ENCODE measurements at places on chromosomes 11 and 22.

- peak; percentile 47 for DNase-seq
These were observed 41.7 kb downstream of the TBX1 start for GRCh38 chr22:19802001-19802893.

- DNase-seq: no peak
These were observed 112.6 kb downstream of the CADM1 start for GRCh38 chr11:115391598-115391997.

- DNase-seq: no peak
These were observed 26.9 kb upstream of the TXNRD2 start for GRCh38 chr22:19968450-19968891.

- no peak for DNase-seq
These were observed 4.0 kb downstream of the OOSP4A start for GRCh38 chr11:59967677-59968394.

DNA sequence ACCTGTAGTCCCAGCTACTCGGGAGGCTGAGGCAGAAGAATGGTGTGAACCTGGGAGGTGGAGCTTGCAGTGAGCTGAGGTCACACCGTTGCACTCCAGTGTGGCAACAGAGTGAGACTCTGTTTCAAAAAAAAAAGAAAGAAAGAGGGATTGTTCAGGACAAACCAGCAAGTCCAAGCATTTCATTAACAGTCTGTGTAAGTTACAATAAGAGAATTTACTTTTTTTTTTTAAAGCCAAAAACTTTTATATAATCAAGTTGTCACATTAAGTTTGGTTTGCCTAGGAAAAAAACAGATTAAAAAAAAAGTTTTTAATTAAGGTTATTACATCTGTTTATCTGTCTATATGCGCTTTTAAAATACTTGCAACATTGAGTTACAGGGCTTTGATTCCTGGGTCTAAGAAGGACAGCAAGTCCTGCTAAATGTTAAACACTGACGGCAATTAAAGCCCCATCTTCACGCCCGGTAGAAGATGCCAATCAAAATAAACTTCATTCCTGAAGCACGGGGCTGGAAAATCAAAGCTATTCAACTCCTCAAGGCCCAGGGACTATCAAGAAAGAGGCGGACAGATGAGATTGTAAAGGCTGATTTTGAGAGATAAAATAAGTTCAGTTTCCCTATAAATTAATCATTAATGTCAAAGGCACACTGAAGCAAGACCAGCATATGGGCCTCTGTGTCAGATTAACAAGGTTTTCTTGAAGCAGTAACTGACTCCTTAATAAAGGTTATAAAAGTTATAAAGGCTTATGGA, 10.7 kb downstream of the TMEM138 start:
- DNase-seq: no peak

- DNase-seq: no peak
These were observed 70.6 kb upstream of the ATXN10 start for GRCh38 chr22:45600790-45601730.

GRCh38 chr11:24496736-24497725, at the start of gene LUZP2:
TSS of gene LUZP2 (plus strand) at chr11:24497053.
- DNase-seq: peak; percentile 59

DNA sequence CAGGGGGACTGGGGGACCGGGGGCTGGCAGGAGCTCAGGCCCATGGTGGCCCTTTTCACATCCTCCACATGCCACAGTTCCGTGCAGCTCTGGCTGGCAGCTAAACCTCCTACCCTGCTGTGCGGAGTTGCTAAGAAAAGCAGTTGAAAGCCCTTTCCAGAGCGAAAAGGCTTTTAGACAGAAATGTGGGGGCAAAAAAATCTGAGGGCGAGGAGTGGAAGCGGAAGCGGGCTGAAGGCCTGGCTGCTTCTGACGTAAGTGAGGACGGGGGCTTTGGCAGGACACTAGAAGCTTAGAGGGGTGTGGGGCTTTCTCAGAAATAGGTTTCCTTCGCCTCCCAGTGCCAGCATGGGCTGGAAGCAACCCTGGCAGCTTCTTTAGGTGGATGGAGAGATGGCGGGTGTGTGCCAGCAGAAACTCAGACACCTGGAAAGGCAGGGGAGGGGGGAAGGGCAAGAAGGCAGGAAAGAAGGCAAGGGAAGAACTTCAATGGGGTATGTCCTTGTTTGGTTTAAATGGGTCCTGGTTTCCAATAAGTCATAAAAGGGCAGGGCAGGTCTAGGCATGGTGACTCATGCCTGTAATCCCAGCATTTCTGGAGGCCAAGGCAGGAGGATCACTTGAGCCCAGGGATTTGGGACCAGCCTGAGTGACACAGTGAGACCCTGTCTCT, 11.2 kb upstream of the DGKZ start:
- no peak for DNase-seq

- DNase-seq: no peak
These were observed 345.9 kb downstream of the MIAT start for GRCh38 chr22:27003297-27003696.

DNA sequence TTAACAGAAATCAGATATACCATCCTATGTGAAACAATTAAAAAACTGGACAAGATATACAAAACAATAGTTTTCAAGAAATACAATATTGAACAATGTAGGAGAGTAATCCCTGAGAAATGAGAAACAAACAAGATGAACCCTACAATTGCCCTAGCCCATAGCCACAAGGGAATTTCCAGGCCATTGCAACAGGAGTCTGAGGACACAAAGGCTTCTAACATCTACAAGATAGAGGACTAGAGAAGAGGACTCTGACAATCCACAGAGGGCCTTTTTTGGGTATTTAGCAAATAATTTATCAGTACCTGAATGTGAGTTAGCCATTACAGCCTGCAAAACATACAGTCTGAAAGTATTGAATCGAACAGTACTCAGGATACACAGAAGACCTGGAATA, 251.7 kb downstream of the GRM5 start:
- DNase-seq: no peak

- DNase-seq: no peak
These were observed 17.3 kb downstream of the PANX1 start for GRCh38 chr11:94145916-94146315.

- DNase-seq: no peak
These were observed 12.4 kb upstream of the MPPED1 start for GRCh38 chr22:43399338-43399979.

DNA sequence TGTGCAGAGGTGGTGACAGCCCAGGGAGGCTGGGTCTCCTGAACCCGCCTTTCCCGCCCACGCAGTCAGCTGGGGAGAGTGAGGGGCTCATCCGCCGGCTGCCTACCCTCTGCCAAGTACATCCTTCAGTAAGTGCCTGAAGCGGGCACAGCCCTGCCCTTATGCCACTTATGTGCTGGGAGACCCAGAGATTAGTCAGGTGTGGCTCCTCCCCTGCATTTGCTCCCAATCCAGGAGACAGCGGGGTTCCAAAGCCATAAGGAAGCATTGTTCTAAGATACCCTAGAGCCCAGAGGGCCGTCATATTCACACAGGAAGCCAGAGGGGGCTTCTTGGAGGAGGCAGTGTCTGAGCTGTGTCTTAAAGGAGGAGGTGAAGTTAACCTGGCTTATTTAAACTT, 5.8 kb upstream of the PPP6R3 start:
- DNase-seq: no peak

DNA sequence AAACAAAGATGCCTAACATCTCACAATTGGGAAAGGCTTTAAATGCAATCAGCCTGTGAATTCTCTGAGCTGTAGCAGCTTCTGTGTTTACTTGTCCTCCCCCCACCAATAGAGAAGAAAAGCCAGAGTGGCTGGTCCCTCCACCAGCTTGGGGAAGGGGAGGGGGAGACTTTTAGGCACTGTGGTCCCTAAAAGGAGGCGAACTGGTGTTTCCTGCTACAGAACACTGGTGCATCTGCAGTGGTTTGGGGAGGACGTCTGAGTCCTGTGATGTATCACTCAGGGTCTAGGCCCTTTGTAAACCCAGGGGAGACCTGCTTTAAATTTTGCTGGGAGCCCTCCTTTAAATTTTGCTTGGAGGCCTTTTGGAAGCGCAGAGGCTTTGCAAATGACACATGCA, 16.9 kb downstream of the TNRC6B start:
- no peak for DNase-seq

DNA sequence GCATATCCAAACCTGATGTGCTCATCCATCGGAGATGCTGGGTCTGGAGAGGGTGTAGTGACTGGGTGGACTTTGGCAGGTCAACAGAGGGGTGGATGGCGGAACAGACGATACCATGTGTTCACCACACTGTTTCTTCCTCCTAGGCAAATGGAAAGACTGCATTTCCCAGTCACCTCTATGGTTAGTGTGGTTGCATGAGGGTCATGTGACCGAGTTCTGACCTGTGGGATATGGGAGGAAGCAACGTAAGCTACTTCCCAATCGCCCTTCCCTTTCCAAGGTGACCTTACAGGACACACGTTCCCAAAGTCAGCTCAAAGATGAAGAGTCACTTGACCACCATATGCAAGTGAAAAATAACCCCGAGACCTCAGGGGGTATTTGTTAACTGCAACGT, 27.7 kb downstream of the TSPAN32 start:
- DNase-seq: no peak

GRCh38 chr11:72140661-72141060, 5.1 kb downstream of the FOLR3 start:
- no peak for DNase-seq

- no peak for DNase-seq
These were observed 32.2 kb upstream of the GRIA4 start for GRCh38 chr11:105577641-105578040.

DNA sequence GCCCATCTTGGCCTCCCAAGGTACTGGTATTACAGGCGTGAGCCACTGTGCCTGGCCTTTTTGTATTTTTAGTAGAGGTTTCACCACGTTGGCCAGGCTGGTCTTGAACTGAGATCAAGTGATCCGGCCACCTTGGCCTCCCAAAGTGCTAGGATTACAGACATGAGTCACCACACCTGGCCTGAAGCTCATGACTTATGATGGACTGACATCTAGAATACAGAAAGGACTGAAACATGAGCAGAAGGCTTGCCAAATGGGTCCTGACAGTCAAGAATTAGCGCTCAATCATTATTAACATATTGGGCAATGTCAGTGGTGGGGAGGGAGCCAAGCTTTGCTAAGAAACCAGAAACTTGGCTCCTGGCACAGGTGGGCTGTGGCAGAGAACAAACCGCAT, 5.0 kb downstream of the FADS1 start:
- no peak for DNase-seq

DNA sequence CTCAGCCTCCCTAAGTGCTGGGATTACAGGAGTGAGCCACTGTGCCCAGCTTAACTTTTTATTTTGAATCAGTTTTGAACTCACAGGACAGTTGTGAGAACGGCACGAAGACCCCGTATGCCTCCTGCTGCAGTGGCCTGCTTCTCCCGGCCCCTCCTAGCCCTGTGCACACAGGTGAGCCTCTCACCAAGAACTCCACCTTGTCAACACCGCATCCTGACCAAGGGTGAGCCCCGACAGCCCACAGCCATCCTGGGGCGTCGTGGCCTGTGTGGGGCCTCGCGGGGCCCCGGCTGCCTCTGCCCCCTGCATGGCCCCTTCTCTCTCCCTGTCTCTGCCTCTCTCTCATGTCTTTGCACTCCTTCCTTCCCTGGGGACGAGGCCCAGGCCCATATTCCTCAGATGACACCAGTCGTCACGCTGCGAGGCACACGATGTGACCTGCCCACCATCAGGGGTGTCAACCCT, 38.8 kb downstream of the GNB1L start:
- no peak for DNase-seq

GRCh38 chr22:30116362-30117117, 36.3 kb downstream of the HORMAD2 start:
- DNase-seq: no peak

DNA sequence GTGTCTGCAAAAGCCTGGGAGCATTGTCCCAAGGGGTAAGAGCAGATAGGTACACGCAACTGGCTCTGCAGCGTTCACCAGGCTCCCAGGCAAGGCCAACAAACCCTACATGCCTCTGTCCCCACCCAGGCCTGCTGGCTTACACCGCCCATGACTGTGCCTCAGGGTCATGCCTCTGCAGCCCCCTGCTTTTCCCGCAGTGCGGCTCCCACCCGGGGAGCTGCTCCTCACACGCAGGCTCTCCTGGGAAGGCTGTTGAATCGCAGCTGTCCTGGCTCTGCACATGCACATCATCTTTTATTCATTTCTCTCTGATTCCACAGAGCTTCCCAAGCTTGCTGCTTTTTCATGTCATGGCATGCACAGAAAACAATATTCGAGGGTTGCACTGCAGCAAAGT, 29.2 kb upstream of the B3GAT1 start:
- no peak for DNase-seq

- no peak for DNase-seq
These were observed 50.0 kb downstream of the RBX1 start for GRCh38 chr22:41000941-41001721.

DNA sequence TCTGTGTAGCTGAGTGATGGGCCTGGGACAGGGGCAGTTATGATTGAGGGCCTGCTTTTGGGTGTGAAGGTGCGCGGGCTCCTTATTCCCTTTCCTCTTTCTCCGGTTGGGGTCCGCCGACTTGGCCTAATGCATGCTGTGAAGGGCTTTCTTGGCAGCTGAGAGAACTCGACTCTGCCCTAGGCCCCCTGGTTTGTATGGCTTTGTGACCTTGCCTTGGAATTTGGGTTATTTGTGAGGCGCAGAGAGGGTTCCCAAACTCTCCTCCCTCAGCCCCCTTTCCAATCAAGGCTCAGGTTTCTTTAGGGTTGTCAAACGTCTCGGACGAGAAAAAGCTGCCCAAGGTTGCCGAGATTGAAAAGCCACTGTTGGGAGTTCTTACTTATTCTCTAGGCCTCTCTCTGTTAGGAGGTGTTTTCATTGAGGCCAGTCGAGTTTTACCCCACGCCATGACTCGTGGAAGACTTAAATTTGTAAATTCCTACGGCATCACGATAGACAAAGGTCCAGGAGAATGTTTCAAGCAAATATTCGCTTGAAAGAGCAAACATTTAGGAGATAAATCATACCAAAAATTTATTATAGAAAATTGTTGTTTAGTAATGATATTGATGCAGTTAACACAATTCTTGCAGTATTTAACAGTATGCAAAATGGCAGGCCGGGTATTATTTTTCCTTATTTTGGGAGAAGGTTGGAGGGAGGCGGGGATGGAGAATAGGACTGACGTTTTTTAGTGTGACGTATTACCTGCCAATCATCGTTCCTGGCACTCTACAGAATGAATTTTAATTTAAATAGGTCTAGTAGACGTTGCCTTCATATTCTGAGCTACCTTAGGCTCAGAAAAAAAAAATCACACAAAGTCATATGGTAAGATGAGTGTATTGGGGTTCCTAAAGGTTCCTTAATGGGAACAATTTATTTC, 689 bp downstream of the PDHX start:
- DNase-seq: no peak

DNA sequence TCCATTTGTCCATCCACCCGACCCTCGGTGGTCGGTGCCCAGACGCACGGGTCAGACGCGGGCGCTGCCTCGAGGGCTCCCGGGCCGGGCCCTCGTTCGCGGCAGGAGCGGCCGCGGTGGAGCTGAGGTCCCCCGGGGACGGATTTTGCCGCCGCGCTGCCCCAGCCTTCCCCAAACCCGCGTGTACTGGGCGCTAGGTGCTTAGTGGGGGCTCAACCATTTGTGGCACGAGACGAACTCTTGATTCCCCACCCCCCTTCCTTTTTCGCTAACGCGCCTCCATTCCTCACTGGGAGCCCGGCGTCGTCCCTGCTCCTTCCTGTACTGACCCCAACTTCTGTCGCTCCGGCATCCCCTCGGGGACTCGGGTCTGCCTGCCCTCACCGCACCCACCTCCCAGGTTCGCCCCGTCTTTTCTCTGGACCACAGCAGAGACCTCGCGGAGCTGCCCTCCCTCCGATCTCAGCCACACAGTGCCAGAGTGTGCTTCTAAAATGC, 789 bp upstream of the CBX7 start:
- DNase-seq: peak; percentile 68
